AG08395 (cell line): ENCODE measurements at places on chromosomes 5 and 9.

- no peak for DNase-seq
Observed at GRCh38 chr5:60577116-60577515, 122.8 kb downstream of the DEPDC1B start.

GRCh38 chr9:95008151-95008771 lies 281.8 kb downstream of the AOPEP start:
- DNase-seq, result no peak

DNA sequence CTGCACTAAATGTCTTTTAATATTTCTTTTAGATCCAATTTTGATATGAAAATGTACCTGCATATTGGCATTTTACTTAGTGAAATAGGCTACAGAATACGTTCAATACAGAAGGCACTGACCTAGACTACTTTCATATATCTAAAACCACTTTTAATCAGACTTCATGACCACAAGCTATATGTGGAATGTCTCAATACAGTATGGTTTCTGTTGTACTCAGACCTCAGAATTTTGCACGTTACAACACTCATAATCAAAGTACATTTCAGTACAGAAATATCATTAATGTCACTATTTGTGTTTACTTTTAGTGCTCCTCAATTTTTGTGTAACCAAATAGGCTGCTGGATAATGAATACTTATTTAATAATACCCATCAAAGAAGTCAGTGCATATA lies 74.8 kb downstream of the MEF2C start:
- no peak for DNase-seq

DNA sequence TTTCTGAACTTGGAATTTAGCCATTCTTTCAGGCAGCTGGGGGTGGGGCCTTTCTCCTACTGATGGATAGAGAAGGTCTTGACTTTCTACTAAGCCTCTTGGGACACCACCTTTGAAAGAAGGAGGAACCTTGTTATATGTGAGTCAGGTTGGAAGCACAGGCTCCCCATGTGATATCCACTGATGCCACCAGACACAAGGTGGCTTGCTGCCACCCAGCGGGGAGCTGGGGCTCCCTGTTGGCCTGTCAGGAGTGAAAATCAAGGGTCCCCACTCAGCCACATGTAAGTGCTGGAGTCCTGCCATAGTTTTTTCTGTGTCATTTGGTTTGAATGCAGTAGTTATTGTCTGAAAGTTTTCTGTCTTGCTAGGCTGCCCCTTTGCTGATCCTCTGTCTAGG lies 252.4 kb upstream of the NFIL3 start:
- no peak for DNase-seq

DNA sequence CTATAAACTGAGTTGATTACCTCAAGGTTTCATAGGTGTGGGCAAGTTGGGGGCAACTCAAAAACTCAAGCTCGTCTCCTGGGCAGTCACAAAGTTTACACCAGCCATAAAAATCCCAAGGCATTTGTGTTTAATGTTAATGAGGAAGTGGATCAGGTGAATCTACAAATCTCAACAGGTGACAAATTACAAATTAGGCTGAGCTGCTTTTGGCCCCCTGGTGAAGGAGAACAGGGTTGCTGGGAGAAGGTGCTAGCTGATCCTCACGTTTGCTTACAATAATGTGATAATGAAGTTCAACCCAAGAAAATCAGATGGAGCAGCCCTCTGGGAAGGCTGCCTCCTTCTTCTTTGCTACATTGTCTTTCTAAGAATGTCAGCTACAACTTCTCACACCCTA lies 488.4 kb upstream of the DMAC1 start:
- DNase-seq, result no peak
